Cardiac muscle cell (in vitro differentiated cells and primary cell): ENCODE measurements at places on chromosomes 6 and 20. TPM values are rescaled to one million over a fixed set of nuclear protein-coding genes. Genes with fewer than 3 reads are reported as not detected.

DNA sequence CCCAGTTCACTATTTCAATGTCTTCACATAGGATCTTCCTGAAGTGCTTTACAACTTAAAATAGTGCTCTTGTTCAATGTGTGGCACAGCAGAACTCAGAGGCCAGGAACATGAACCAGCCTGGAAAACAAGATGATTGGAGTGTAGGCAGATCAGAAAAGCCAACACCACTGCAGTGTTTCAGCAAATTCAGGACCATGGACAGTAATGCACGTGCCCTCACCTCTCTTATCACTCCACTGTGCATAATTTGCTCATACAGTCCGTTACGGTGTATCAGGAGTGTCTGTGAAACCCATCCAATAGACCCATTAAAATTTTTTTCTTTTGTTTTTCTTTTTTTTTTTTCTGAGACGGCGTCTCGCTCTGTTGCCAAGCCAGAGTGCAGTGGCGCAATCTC is 27.6 kb upstream of the HACE1 start:
- no peaks in the 10 kb centered on the region for H3K4me1 ChIP-seq
- H3K36me3 ChIP-seq: no peaks in the 10 kb centered on the region
- H3K27ac ChIP-seq: no peak overlapping the region
- no peaks in the 10 kb centered on the region for H3K27me3 ChIP-seq
- no peak overlapping the region for H3K4me3 ChIP-seq

GRCh38 chr20:37316116-37316774 is 26.8 kb downstream of the MANBAL start:
- DNase-seq: no peak
- H3K36me3 ChIP-seq: no peaks in the 10 kb centered on the region
- H3K4me3 ChIP-seq: no peak overlapping the region
- H3K27me3 ChIP-seq: no peaks in the 10 kb centered on the region
- H3K4me1 ChIP-seq: peaks cover 43% of the 10 kb centered on the region
- peak overlapping the region; percentile 93 for H3K27ac ChIP-seq

DNA sequence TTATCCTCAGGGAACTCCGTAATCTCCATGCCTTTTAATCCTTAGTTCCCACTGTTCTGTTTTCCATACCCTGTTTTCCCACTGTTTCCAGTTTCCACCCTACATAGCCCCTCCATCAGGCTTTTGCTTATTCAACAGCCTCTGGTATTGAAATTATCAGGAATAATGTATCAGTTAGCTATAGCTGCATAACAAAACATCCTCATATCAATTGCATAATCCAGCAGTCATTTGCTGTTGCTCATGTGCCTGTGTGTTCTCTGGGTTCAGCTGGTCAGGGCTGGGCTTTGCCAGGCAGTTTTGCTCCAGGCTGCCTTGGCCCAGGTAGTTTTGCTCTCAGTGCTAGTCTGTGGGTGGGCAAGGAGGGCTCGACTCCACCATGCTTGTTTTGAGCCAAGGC is 94.3 kb upstream of the FOXA2 start:
- H3K4me3 ChIP-seq: no peak overlapping the region
- H3K36me3 ChIP-seq: no peaks in the 10 kb centered on the region
- H3K4me1 ChIP-seq: no peaks in the 10 kb centered on the region
- no peaks in the 10 kb centered on the region for H3K27me3 ChIP-seq

DNA sequence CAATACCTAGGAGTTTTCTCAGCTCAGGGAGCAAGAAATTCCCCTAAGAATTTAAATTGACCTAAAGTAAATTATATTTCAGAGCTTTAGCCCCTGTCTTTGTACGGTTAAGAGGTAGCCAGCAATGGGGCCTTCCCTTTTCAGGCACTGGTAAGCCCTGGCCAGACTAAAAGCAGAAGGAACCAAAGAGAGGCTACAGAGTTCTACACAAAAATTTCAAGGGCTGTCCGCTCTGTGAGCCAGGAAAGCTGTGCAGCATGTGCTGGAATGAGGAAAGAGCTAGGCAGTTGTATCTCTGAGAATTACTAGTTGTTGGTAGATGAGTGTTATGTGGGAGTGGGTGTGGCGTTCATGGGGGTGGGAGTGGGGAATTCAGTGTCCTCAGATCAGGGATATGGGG is 96.3 kb upstream of the MAFB start:
- no peaks in the 10 kb centered on the region for H3K4me1 ChIP-seq
- H3K27ac ChIP-seq: no peak overlapping the region
- H3K36me3 ChIP-seq: no peaks in the 10 kb centered on the region
- H3K27me3 ChIP-seq: peaks cover 2% of the 10 kb centered on the region

GRCh38 chr6:36722879-36723278 is 25.3 kb downstream of the RAB44 start:
- H3K27ac ChIP-seq: no peak overlapping the region
- H3K4me1 ChIP-seq: no peaks in the 10 kb centered on the region
- H3K27me3 ChIP-seq: no peaks in the 10 kb centered on the region
- no peaks in the 10 kb centered on the region for H3K36me3 ChIP-seq
- no peak overlapping the region for H3K4me3 ChIP-seq

DNA sequence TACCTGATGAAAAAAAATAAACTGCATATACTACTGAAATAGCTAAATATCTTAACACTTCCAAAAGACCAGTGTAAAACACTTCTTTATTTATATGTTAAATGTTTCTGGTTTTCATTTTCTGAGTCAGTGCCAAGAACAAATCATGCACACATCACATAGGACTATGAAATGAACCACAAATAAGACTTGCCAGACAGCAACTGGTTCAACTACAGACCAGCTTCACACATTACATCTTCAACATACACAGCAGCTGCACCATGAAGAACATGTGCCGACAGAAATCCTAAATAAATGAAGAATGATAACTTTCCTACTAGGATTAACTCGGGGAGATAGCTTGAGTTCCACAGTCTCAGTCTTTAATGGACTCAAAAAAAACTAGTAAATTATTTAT is 168.3 kb upstream of the STXBP5 start:
- H3K4me1 ChIP-seq: no peaks in the 10 kb centered on the region
- H3K4me3 ChIP-seq: no peak overlapping the region
- peak; percentile 36 for DNase-seq
- H3K27me3 ChIP-seq: no peaks in the 10 kb centered on the region

CUTA gene
- 426 and 501 TPM in 2 replicates for polyA plus RNA-seq

BACH2 gene
- 4.6 and 5.4 TPM in 2 replicates for polyA plus RNA-seq

DNA sequence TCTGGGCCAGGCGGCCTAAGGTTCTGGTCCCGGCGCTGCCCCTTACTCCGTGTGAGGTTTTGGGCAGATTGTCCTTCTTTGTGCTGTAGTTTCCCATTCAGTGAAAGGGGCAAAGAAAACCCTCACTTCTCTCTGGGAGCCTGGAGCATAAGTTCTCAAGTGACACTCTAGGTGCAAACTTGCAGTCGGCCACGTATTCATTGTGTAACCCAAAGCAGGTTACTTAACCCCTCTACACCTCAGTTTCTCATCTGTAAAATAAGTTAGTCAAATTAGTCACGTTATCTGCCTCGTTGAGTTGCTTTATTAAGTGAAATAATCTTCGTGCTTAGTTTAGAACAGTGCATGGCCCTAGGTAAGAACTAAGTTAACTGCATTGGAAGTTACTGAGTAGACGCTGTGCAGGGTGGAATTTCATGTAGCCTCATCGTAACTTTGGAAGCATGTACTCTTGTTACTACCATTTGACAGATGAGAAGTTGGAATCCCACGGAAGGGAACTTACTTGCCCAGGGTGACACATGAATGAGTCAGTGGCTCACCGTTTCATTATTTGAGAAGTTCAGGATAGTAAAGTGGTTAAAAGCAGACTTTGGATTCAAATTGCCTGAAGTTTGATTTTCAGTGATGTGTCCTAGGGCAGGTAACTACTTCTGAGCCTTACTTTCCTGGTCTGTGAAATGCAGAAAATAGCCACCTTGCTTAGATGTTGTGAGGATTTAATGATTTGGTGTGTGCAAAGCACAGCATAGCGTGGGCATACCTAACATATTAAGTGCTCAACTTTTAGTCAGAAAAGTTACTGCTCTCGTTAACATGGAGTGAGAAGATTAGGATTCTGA is 556 bp upstream of the MROH8 start:
- H3K4me3 ChIP-seq: peak overlapping the region; percentile 61
- DNase-seq: peak; percentile 25
- peaks cover 14% of the 10 kb centered on the region for H3K36me3 ChIP-seq
- no peaks in the 10 kb centered on the region for H3K27me3 ChIP-seq
- no peaks in the 10 kb centered on the region for H3K4me1 ChIP-seq

GRCh38 chr6:149899926-149900619 is 2.2 kb upstream of the RAET1E start:
- no peaks in the 10 kb centered on the region for H3K36me3 ChIP-seq
- no peak overlapping the region for H3K4me3 ChIP-seq
- no peak overlapping the region for H3K27ac ChIP-seq
- H3K4me1 ChIP-seq: no peaks in the 10 kb centered on the region
- H3K27me3 ChIP-seq: no peaks in the 10 kb centered on the region
- no peak for DNase-seq

DNA sequence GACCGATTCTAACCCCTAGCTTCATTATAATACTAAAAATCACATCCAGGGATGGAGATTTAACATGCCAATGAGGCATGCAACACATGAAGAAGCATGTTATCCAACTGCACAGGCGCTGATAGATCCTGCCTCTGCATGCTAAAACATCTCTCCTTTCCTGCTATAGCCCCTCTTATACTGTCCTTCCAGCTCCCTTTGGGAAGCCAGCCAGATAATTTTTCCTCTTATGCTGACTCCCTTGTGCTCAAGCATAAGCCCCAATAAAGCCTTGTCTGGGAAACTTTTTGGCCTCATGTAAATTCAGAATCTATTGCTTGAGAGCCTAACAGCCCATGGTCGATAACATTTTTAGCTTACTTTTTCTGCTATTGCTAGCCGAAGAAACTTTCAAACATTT is 404.3 kb downstream of the EPM2A start:
- no peak overlapping the region for H3K4me3 ChIP-seq
- H3K27me3 ChIP-seq: no peaks in the 10 kb centered on the region
- DNase-seq: no peak
- H3K4me1 ChIP-seq: peaks cover 3% of the 10 kb centered on the region
- H3K27ac ChIP-seq: no peak overlapping the region
